Posterior vena cava (tissue), 2 donors: ENCODE measurements at places on chromosomes 11 and 22.

DNA sequence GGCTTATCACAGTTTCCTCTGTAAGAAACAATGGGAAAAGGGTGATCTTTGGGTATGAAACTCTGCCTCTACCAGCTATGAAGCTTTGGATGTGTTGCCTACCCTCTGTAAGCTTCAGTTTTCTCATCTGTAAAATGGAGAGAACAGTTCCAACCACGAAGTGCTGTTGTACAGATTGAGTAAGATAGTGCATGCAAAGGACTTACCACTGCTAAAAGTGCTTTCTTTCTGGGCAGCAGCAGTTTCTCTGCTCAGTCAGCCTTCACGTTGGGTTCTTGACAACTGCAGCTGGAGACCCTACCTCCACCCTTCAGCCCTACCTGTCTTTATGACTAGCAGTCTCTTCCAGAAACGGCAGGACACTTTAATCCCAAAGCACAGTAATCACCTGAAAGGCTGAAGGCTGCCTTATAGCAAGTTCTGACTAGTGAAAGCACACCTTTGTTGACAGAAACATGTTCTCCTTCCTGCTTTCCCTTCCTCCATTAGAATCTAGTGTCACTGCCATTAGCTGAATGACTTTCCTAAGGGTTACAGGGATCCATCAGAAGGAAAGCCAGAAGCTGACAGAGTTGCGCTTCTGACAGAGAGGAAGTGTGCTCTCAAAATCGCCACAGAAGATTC lies 91.4 kb downstream of the RPL27A start:
- DNase-seq, result no peak

DNA sequence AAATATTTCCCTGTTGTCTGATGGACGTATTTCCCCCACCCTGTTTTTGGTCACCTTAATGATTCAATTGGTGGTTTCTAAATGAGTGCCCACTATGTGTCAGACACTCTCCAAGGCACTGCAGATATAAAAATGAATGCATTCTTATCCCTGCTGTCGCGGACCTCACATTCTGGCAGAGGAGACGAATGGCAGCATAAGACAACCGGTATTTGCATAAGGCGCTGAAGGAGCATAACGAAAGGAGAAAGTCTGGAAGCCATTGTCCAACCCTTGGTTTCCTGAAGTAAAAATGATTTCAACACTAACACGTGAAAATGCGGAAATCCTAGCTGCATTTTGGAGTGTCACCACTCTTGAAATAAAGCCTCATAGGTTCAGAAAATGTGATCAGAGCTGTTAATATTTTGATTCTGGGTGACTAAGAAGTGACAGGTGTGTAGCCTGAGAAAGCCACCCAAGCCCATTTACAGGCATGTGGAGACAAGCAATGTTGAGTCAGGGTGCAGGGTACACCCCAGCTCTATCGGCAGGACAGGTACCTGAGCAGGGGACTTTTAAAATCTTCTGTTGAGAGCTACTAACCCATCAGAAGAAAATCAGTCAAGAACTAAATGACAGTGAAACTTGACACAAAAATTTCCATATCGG lies 10.1 kb upstream of the GAB2 start:
- no peak for DNase-seq

DNA sequence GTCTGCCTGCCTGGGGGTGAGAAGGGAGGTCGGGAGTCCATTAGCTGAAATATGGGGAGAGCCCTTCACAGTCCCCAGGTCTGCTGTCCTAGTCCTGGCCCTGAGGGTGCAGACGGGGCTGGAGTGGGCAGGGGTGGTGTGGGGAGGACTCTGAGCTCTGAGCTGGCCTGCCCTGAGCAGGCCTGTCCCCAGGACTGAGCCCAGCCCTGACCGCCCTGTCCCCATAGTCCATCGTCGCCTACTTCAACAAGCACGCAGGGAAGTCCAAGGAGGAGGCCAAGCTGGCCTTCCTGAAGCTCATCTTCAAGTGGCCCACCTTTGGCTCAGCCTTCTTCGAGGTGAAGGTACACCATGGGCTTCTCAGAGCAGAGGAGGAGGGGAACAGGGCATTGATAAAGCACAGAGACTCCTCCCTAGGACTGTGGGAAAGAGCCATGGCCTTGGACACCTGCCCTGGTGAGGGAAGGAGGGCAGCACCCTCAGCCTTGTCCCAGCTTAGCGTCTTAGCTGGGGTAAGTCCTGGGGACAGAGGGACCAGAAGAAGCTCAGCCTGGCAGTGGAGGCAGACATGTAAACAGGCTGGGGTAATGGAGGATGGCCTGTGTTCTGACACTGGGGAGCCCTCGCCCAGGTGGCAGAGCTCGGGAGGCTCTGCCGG lies 83.7 kb downstream of the MYO7A start:
- no peak for DNase-seq

- no peak for DNase-seq
Observed at GRCh38 chr11:43582863-43583462, 97.6 kb upstream of the HSD17B12 start.

GRCh38 chr11:73856031-73856567 lies 20.5 kb downstream of the COA4 start:
- no peak for DNase-seq

- DNase-seq, result peak; percentile 60
Observed at GRCh38 chr11:65246506-65246905, 15.3 kb upstream of the POLA2 start.

DNA sequence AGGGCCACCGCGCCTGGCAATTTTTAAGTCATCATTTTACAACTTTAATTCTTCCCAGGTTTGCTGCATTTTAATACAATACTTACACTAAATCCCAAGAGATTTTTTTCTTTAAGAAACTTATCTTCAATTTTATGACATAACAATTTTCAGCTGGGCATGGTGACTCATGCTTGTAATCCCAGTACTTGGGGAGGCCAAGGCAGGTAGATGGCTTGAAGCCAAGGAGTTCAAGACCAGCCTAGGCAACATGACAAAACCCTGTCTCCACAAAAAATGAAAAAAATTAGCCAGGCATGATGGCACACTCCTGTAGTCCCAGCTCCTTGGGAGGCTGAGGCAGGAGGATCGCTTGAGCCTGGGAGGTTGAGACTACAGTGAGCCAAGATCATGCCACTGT lies 38.8 kb downstream of the CLDN25 start:
- DNase-seq, result no peak

GRCh38 chr11:122850076-122850631 lies 11.9 kb downstream of the CRTAM start:
- no peak for DNase-seq

- DNase-seq, result no peak
Observed at GRCh38 chr22:46641811-46642266, 21.7 kb downstream of the GRAMD4 start.

DNA sequence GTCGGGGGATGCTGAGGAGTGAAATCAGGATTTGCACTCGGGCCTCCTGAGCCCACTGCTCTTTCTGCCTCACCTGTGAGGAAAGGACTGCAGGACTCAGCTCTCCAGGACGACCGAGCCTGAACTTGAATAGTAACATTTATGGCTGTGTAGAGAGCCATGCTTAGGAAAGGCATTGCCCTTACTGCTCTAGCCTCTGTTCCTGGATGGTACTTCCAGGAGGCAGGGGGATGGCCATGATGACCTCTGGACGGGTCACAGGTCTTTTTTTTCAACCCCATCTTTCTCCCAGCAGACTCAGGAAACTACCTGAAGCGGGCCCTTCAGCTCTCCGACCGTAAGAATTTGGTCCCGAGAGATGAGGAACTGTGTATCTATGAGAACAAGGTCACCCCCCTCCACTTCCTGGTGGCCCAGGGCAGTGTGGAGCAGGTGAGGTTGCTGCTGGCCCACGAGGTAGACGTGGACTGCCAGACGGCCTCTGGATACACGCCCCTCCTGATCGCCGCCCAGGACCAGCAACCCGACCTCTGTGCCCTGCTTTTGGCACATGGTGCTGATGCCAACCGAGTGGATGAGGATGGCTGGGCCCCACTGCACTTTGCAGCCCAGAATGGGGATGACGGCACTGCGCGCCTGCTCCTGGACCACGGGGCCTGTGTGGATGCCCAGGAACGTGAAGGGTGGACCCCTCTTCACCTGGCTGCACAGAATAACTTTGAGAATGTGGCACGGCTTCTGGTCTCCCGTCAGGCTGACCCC lies 11.3 kb downstream of the ANKK1 start:
- no peak for DNase-seq

DNA sequence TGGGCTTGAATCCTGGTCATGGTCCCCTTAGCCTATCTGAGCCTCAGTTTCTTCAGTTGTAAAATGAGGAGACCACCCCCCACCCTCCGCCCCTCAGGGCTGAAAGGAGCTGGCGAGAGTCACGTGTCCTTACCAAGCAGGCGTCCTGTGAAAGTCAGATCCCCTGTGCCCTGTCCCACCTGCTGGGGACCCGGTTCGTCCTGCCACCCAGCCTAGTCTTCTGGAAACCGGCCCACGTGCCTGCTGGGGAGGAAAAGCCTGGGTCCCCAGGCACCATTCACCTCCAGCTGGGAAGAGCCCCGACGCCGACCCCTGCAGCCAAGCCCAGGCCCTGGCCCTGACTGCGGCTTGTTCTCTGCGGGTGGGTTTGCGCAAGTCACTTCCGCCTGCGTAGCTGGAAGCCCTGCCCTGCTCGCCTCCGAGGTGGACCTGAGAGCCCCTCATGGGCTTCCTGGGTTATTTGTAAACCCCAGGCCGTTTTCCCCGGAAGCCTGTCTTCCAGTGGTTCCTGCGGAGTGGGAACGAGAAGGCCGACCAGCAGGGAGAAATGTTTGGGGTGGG lies 679 bp upstream of the SSH3 start:
- DNase-seq, result peak; percentile 87

- DNase-seq, result peak; percentile 66
Observed at GRCh38 chr22:27761665-27762064, 39.9 kb downstream of the MN1 start.

GRCh38 chr22:22916952-22917290 lies 29.3 kb downstream of the IGLL5 start:
- no peak for DNase-seq

GRCh38 chr11:128518493-128519207 lies 68.7 kb downstream of the ETS1 start:
- DNase-seq, result no peak

DNA sequence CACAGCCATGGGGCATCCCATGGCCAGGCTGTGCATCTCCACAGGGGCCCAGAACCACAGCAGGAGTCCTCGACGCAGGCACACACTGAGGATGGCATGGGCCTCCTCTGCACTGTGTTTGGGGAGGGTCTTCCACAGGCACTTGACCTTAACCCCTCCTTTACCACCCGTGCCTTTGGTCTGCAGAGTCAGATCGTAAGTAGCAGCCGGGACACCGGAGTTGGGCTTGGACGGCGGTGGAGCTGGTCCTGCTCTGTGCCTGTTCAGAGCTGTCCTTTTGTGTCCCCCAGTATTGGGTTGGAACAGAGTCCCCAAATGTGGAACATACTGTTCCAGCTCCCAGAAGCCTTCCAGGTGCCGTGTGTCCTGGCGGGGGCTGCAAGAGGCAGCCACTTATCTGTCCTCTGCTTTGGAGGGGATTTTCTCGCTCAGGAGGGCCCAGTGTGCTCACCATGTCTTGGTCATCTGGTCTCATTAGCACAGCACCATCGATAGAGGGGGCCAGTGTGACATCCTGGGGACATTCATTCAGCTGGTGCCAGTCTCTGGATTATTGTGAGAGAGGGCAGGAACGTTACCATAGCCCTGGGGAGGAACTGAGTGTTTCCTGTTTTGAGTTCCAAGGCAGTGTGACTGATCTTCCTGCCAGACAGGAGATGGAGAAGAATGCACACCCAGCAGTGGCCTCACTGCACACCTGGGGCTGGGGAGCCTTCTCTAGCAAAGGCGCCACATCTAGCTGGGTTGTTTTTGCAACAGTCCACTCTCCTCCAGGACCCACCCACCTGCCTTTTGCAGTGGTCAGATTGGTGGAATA lies 12.4 kb downstream of the CRELD2 start:
- DNase-seq, result no peak

- DNase-seq, result no peak
Observed at GRCh38 chr11:34411791-34412190, 26.9 kb upstream of the CAT start.

DNA sequence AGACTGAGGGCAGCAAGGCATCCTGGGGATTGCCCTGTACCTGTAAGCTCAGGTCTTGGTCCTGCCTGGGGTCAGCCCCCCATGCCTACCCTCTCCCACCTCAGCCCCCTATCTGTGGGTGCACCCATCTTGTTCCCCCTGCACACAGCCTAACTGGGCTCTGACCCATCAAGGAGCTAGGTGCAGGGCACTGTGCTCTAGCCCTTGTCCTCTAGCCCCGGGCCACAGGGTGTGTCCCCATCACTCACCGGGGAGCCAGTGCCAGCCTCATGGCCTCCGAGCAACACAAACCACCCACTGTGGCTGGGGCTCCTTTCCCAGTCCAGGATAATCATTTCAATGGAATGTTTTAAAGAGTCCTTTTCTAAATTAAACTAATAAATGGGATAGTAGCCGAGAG lies 293.9 kb upstream of the PLET1 start:
- DNase-seq, result no peak

- no peak for DNase-seq
Observed at GRCh38 chr11:103368145-103368544, 258.9 kb downstream of the DYNC2H1 start.

DNA sequence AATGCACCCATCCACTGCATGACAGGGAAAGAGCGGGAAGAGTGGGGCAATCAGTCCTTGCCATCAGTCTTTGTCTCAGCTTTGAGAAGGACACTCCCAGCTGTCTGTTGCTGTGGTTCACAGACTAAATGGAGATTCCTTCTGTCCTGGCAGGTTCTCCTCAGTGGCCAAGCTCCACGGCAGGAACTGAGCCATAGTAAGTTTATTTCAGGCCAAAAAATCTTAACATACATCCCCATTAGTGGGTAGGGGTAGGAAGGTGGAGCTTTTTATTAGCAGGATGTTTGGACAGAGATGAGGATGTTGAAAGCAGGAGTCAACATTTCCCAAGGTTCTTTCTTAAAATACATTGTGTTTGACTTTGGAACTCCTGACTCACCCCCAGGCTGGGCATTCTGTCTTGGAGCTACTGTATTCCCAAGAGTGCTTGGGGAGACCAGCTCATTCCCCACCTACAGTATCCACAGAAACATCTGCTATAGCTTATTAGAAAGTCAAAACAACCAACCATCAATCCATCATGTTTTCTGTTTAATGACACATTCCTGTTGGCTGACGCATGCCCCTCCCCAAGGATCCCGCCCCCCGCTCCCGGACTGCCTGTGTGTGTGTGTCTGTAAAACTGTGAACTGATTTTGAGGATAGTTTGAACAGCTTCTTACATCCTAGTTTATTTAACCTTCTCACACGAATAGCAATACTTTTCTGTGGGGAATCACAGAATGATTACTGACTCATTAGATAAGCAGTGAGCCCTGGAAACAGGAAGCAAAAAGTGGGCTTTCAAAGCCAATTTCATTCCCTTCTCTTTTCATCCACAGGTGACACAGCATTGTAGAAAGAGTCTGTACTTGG lies 109.5 kb downstream of the CCDC81 start:
- peak; percentile 90 for DNase-seq

DNA sequence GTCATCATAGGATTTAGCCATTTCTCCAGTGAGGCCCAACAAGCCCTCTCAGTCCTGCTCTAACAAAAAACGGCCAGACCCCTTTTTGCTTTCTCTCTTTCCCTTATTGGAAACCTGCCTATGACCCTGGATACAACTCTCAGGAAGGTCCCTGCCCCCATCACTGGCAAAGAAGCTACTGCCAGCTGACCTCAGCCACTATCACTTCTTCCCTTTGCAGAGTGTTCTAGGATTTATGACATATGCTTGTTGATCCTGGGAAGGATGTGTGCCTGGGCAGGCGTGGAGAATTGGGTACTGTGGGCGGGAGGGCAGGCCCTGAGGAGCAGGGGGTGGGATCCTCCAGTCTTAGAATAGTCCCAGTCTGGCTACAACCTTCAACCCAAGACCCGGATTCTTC lies 7.5 kb downstream of the PGAP2 start:
- no peak for DNase-seq

- no peak for DNase-seq
Observed at GRCh38 chr11:40754297-40754696, 705.2 kb downstream of the LRRC4C start.

- DNase-seq, result no peak
Observed at GRCh38 chr11:111019871-111020670, 225.5 kb upstream of the POU2AF2 start.
